Breast epithelium (tissue), 4 donors: ENCODE measurements at places on chromosomes 7 and 10. TPM values are rescaled to one million over a fixed set of nuclear protein-coding genes. Genes with fewer than 3 reads are reported as not detected.

FAM25G gene
- not detected for total RNA-seq

DNA sequence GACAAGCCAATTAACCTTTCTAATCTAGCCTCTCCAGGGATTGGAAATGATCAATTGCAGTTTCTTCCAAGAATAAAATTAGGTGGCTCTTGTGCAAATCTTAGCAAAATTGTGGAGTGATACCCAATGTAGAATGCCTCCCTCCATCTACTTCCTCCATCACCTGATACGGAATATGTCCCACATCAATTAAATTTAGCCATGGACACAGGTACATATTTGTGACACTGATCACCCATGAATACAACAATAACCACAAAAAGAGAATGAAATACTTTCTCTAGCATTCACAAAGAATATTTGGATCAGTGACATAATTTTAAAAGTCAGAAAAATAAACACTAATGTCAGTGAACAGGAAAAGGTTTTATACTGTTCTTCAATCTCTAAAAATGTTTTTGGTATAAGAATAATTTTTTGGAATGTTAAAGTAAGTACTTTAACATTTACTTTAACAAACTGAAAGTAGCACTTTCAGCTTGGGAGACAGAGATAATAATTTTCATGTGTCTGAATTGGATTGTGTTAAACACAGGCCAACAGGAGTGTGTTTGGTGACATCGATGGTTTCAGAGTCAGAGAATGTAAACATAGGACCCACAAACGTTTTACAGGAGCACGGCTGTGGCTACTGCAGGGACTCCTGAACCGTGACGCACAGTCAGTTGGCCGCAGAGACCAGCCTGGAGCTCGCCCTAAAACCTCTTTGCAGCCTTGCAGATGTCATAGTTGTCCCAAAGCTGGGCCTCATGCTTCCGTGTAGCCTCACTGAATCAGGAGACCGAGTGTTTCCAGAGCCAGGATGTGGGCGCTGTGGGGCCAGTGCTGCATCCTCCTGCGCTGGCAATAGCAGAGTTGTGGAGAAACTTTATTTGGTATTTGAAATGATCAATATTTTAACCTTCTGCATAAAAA lies 7.2 kb downstream of the RBM20 start:
- H3K4me3 ChIP-seq: no peak overlapping the region
- H3K27ac ChIP-seq: no peak overlapping the region
- no peak for DNase-seq
- no peaks in the 10 kb centered on the region for H3K4me1 ChIP-seq
- H3K27me3 ChIP-seq: no peaks in the 10 kb centered on the region

EPHB6 gene
- 29.8 TPM for total RNA-seq

DNA sequence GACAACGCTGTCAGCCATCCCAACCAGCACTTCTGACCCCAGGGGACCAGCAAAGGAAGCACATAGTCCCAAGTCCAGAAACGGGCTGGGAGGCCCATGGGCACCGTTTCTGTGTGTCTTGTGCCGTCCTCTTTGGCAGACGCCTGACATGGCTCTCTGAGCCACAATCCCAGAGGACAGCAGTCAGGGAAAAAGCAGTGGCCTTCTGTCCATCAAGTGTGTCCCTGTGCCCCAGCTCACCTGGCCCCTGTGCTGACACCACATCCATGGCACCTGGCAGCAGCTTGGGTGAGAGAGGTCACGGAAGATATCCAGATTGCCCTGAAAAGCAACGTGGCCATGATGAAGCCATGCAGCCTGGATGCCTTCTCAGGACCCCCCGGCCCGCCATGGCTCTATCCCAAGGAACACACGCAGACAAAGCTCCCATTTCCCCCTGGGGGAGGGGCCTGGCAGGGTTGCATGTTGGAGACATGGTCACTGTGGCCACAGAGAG lies 38.1 kb upstream of the ANTXRL start:
- H3K36me3 ChIP-seq: no peaks in the 10 kb centered on the region
- H3K4me1 ChIP-seq: no peaks in the 10 kb centered on the region
- DNase-seq: peak; percentile 36

DNA sequence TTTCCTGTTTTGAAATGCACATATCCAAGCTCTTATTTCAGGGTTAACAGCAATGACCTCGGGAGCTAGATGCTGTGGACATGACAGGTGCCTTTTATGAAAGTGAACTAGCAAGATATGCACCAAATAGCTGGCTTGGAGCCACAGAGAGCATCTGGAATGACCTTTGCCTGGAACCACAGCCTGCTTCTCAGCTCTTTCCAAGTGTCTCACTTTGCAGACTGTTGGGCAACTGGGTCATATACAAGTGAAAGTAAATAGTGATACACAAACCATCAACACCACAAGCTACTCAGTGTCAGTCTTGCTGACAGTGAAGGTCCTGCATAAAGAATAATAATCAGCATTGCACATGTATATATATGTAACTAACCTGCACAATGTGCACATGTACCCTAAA lies 183.5 kb downstream of the RNF133 start:
- DNase-seq: no peak
- no peaks in the 10 kb centered on the region for H3K27me3 ChIP-seq
- H3K36me3 ChIP-seq: no peaks in the 10 kb centered on the region
- no peak overlapping the region for H3K27ac ChIP-seq

- H3K4me1 ChIP-seq: no peaks in the 10 kb centered on the region
- no peaks in the 10 kb centered on the region for H3K36me3 ChIP-seq
- H3K27ac ChIP-seq: no peak overlapping the region
- H3K4me3 ChIP-seq: no peak overlapping the region
These were observed 30.0 kb upstream of the SYPL1 start for GRCh38 chr7:106142136-106142535.

DNA sequence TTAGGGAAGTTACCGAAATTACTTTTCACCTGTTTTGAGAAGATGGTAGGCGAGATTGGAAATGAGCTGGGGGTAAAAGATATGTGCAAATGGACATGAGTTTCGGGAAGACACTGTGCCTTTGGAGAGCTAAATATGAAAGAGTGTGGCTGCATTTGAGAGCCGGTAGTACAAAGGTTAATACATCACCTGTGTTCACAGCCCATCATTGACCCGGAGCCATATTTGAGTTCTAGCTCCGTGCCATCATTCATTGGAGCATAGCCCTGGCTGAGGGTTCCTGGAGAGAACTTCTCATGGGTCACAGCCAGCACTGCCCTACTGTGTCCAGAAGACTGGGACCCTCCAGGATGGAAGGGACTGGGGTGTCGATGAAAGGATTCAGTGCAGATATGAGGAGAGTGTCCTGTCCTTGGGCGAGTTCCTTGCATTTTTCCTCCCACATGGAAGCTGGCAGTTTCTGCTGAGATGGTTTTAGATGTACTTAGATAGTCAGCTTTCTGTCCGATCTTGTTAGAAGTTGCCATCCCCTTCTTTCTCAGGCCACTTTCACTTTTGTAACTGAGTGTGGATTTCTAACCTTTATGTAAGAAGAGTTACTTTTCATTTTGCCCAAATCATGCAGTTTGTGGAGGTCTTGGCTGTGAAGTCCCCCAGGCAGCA lies 138.8 kb downstream of the JCAD start:
- no peaks in the 10 kb centered on the region for H3K36me3 ChIP-seq
- peak overlapping the region; percentile 71 for H3K27ac ChIP-seq
- H3K4me3 ChIP-seq: no peak overlapping the region
